G401 (cell line): ENCODE measurements at places on chromosomes 7 and 10. TPM values are rescaled to one million over a fixed set of nuclear protein-coding genes. Genes with fewer than 3 reads are reported as not detected.

GIMAP6 gene
- not detected in 2 replicates for total RNA-seq

MMP21 gene
- total RNA-seq = not detected in 2 replicates

MRLN gene
- total RNA-seq = not detected in 2 replicates

GLCCI1 gene
- 31.1 and 35.3 TPM in 2 replicates for total RNA-seq

PTF1A gene
- not detected in 2 replicates for total RNA-seq

SPDYE2B gene
- not detected in 2 replicates for total RNA-seq

- no peak for DNase-seq
Measured at GRCh38 chr7:67758551-67758950, 761.9 kb downstream of the TYW1 start.

DNA sequence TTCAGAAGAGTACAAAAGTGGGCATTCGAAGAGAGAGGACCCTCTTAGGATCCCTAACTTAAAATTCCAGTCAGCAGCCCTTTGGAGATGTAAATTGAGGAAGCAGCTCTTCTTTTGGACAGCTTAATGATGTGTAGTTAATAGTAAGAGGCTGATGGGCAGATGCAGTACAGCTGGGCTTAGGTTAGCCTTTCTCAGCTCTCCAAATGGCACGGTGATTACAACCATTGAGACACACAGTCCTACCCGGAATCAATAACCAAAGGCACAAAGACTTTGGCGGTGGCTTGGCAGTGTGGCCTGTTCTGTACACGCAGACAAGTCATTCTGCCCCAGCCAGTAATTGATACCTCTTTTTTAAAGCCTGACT lies 26.8 kb downstream of the GAD2 start:
- DNase-seq = no peak

DNA sequence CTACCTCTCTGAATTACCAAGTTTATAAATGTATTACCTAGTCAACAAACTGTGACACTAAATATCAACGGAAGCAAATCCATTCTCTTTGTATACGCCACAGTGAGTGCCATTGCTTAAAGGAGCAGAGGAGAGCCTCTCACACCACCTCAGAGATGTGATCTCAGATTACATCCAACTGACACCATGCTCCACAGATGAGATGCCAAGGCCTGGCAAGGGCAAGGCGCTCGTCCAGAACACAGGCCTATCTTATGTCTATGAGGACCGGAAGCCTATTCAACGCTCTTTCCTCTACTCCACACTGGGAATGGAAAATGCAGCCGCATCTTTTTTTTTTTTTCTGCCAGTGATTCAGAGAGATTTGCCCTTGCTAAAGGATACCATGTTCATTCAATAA lies 11.4 kb downstream of the PDIA4 start:
- DNase-seq = no peak

- DNase-seq = no peak
Measured at GRCh38 chr10:50508315-50509051, 115.3 kb downstream of the SGMS1 start.

GRCh38 chr7:2231992-2232765 lies 566 bp downstream of the MAD1L1 start:
- no peak for DNase-seq

GRCh38 chr10:86263209-86263608 lies 103.4 kb downstream of the GRID1 start:
- DNase-seq = no peak

GRCh38 chr7:2220506-2220905 lies 12.2 kb downstream of the MAD1L1 start:
- DNase-seq = no peak

- no peak for DNase-seq
Measured at GRCh38 chr7:74569501-74570075, 87.9 kb upstream of the GTF2I start.

- DNase-seq = no peak
Measured at GRCh38 chr10:131694168-131694780, 206.5 kb upstream of the PPP2R2D start.

DNA sequence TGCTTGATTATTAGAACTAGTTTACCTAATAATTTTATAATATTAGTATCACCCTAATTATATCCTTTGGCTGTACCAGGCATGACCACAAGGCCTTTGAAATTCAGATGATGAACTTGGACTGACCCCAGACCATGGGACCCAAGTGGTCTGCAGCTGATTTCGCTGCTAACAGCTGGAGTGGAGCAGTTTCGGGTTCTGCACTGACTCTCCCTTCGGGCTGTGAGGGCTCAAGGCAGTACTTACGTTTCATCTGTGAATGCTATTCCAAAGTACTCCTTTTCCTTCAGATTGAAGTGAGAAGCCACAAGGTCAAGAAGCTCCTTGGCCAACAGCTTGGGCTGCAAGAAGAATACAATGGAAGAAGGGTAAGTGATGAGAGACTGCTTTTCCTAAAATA lies 223.8 kb downstream of the PRPF18 start:
- no peak for DNase-seq

GRCh38 chr7:157397036-157397720 lies 60.4 kb downstream of the DNAJB6 start:
- no peak for DNase-seq

GRCh38 chr7:102040569-102040968 lies 223.1 kb downstream of the CUX1 start:
- DNase-seq = no peak

GRCh38 chr10:132187430-132188138 lies 836 bp downstream of the DPYSL4 start:
- no peak for DNase-seq

- DNase-seq = no peak
Measured at GRCh38 chr10:74365109-74365508, 214.1 kb downstream of the ADK start.

- no peak for DNase-seq
Measured at GRCh38 chr10:9848981-9849380, 1168.7 kb upstream of the CELF2 start.

- DNase-seq = no peak
Measured at GRCh38 chr7:140885735-140886334, 38.9 kb downstream of the BRAF start.
